ENCODE measurements at places on chromosomes 4 and X.

- DNase-seq = no peak
These were observed 3.7 kb downstream of the GABRQ start for GRCh38 chrX:152641256-152641875.

DNA sequence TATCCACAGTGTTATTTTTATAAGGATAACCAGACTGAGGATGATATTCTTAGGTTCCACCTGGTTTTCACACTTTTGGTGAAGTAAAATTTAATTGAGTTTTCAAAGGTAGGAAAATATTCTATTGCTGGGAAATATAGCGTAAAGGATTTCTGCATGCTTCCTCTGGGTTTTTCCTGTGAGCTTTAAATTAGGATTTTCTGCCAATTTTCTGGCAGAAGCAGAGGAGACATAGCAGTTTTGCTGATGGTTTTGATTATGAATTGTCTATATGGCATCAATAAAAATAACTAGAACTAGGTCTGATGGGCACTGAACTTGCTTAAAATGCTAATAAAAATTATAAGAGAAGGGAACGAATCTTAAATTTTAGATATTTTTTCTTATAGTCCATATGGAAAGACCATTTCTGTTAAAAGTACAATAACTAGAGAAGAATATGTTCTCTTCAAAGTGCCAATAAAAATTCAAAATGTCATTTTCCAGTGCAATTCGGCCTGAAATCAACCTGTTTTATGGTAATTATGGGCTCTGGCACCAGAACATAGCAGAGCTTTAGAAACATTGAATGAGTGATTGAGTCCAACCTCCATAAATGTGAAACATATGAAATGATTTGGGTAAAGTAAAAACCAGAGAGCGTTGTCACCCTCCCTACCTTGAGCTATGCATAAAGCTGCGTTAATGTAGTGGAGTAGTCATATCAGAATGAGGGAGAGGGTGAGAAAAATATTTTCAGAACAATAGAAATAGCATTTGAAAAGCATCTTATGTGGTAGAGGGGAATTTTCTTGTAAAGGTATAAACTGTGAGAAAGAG, 279.7 kb downstream of the SPRY1 start:
- DNase-seq = no peak

DNA sequence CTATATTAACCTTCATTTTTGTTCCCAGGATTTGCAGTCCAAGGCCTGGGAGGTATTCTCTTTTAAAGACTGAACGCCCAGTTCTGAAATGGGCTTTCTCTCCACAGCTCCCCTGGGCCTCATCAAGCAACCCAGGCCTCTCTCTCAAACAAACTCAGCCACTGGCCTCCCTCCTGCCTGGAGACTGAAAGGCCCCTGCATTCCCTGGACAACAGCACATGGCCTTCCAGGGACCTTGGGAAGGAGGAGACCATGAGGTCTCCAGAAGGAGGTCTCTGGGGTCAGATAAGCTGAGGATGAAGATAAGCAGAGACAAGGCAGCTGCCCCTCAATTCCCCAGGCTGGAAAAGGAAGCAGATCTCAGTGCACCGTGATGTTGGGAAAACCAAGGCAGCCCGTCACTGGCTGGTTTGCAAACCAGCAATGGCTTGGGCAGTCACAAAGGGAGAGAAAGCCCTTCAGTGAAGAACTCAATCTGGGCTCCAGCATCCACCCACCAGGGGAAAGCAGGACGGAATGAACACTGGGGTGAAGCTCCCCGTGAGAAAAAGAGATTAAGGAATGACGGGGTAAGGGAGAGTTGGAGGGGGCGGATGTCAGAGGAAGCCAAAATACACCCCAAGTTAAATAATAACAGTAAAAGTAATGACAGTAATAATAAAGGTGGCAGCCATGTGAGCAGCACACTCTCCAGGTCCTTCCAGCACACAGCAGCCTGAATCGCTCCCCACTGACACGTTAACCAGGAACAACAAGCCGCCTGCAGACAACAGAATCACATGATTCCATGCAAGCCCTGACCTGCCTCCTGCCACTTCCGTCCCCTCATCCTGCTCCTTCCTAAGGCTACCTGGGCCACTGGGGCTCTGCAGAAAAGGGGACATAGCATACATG, 22.3 kb downstream of the AMOT start:
- no peak for DNase-seq

- peak; percentile 55 for DNase-seq
These were observed 6.3 kb upstream of the LETM1 start for GRCh38 chr4:1862055-1862911.

DNA sequence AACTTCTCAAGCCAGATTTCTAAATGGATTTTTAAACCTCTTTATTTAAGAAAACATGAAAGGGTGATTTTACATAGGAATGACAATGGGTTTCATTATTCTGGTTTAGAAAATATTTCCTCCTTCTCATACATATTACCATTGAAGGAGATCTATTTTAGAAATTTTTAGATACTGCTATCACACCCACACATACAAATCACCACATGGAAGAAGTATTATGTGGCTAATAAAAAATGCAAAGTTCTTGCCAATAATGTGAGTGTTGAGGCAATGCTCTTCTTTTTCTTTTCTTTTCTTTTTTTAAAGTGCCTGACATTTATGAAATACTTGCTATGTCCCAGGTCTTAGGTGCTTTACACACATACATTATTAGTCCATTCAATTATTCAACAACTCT, 6.8 kb downstream of the STAP1 start:
- DNase-seq = no peak

- no peak for DNase-seq
These were observed 10.5 kb downstream of the ZGRF1 start for GRCh38 chr4:112626228-112626627.

DNA sequence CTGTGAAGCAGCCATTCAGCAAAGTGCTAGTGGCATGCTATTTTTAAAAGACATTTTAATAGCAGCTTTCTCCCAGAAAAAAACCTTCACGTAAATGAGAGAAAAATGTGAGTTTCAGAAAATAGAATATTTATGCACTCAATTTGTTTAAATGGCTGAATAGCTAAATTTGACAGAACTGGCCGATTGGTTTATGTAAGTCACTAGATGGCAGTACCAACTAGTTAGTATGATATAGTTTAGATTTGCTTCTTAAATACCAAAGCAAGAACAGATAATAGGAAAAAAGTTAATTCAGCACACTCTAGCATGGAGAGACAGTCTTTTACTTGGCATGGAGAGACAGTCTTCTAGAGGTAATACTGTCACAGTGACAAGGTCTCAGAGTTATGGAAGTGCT, 250.1 kb downstream of the SNCA start:
- no peak for DNase-seq

DNA sequence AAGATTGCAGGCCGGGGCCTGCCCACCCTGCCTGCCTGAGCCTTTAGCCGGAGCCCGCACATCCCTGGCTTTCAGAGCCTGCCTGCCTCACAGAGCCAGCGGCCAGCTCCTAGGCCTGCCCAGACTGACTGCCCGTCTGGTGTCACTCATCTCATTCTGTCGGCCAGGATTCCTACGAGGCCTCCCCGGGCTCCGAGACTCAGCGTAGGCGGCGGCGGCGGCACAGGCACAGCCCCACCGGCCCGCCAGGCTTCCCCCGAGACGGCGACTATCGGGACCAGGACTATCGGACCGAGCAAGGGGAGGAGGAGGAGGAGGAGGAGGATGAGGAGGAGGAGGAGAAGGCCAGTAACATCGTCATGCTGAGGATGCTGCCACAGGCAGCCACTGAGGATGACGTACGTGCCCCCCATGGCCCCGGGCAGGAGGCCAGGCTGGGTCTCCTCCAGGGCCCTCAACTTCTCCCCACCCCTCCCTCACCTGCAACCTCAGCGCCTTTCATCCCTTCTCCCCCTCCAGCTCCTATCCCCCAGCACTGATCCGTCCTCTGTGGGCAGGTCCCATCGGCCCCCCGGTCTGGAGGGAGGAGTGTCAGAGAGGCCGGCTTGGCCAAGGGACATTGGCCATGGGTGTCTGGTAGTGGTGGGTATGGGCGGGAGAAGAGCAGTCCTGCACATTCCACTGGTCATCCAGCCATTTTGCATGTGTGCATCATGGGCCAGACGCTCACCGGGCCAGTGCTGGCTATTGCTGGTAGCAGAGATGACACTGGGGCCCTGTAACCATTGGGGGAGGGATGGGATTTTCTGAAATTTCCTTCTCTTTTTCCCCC, 22.6 kb upstream of the UBA1 start:
- peak; percentile 6 for DNase-seq

DNA sequence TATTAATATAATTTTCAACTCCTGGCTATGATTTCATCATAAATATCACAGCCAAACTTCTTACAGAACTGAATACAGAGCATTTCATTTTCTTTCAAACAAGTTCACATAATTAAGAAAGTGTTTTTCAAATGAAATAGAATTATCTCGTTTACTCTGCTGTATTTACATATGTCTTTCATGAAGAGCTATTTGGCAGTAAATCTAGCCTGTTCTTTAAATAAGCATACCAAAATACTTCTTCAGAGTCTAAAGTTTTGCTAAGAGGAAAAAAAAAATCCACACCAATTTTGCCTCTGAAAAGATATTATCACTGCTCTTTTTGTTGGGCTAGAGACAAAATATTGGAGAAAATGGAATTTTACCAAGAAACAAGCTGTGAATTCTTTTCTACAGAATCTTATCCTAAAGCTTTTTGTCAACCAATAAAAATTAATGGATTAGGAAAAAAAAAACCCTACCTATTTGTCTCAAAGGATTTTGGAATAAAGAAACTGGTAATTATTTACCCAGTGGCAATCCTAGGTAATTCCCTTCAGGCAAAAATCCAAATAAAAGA, 287.9 kb upstream of the NR3C2 start:
- no peak for DNase-seq

GRCh38 chr4:86448871-86449270, 89.0 kb upstream of the MAPK10 start:
- no peak for DNase-seq

- no peak for DNase-seq
These were observed at the start of gene FLNA for GRCh38 chrX:154374313-154375155. Gene FLNA (minus strand): TSS chrX:154374634. CDS start chrX:154371245, 3,389 bp downstream.

DNA sequence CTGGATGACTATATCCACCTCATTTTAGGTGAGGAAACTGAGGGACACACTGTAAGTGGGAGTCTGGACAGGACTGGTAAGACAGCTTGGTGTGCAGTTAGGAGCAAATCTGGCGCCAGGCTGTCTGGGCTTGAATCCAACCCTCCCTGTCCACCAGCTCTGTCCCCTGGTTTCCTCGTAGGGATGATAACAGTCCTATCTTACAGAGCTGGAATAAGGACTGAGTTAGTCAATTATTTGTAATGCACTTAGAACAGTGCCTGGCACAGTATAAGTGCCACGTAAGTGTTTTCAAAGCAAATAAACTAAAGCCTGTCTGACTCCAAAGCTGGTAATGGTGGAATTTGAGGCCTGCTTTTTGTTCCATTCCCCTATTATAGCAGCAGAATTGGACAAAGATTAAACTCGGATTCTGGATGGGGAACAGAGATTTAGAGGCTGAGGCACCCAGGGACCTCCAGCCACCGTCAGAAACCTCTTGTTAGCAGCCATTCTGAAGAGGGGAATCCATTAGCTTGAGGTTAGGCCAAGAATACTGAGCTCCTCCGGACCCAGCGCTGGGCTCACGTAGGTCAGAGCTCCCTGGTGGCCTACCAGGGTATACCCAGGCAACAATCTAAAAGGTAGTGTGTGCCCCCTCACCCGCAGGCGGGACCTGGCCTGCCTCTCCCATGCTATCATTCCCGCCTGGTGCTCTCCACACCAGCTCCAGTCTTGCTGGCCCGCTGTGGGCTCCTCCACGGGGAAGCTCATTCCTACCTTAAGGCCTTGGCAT, 102.1 kb downstream of the UCHL1 start:
- no peak for DNase-seq

GRCh38 chr4:99029852-99030251, 34.3 kb downstream of the METAP1 start:
- DNase-seq = no peak

DNA sequence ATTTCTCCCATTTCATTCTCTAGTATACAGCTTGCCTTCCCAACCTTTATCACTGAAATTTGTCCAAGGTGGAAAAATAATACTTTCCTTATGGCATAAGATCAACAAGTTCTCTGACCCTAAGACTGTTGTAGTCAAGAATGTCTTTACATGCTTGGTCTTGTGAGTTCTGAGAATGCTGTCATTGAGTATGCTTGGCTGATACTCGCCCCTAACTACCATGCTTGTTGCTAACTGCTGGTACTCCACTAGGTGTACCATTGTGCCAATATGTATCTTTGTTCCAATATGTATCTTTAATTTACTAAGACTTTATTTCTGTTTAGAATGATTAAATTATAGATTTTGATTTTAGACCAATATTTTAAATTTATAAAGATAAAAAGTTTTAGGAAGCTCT, 796.4 kb downstream of the PCDH7 start:
- no peak for DNase-seq

DNA sequence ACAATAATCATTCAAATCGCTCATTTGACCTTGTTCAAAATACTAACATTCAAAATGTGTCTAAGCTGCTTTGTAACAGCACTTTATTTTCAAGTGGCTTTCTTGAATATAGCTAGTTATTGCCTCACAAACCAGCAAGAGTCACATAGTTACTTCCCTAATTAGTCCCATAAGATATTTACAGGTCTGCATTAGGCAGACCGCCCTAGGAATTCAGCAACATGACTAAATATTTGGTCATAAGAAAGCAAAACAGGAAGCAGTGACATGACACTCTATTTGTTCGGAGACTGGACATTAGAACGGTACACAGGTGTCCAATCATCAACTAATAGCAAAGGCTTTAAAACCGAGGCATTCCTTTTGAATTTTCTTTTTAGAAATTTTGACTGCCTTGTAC, 262.0 kb downstream of the COL25A1 start:
- no peak for DNase-seq

DNA sequence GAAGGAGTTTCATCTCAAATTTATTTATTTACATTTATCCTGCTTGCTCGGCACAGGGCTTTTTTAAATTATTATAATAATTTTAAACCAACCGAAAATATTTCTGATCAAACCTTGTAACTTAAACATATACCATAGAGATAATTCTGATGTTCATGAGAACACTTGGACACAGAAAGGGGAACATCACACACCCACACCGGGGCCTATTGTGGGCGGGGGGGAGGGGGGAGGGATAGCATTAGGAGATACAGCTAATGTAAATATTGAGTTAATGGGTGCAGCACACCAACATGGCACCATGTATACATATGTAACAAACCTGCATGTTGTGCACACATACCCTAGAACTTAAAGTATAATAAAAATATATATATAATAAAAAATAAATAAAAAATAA, 2.9 kb downstream of the ANXA5 start:
- no peak for DNase-seq

DNA sequence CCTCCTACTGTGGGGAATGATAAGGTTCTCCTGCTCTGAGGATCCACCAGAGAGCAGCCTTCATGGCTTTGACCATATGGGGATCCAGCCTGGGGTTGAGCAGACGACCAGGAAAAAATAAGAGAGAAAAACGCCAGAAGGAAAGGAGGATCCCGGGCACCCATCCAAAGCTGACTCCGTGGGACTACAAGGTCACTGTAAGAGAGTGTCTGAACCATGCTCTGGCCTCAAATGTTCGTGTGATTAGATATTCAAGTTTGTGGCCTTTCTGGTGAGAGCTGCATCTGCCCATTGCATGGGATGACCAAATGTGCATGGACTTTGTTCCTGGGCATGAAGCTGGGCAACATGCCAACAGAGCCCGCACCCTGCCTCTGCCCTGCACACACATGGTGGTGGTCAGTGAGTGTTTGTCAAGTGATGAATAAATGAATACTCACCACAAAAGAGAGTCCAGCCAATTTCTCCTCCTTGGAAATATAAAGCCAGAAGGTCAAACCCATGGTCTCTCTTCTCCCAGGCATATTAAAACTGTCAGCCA, 346.0 kb upstream of the GATB start:
- no peak for DNase-seq

- DNase-seq = no peak
These were observed 104.9 kb upstream of the PRPS2 start for GRCh38 chrX:12686331-12686730.

- DNase-seq = no peak
These were observed 4.6 kb downstream of the HCFC1 start for GRCh38 chrX:153966841-153967535.
